Activated CD4-positive, alpha-beta memory T cell treated with anti-CD3 and anti-CD28 coated beads for 36 hours (primary cell): ENCODE measurements at places on chromosomes 4 and X. TPM values are rescaled to one million over a fixed set of nuclear protein-coding genes. Genes with fewer than 3 reads are reported as not detected.

DNA sequence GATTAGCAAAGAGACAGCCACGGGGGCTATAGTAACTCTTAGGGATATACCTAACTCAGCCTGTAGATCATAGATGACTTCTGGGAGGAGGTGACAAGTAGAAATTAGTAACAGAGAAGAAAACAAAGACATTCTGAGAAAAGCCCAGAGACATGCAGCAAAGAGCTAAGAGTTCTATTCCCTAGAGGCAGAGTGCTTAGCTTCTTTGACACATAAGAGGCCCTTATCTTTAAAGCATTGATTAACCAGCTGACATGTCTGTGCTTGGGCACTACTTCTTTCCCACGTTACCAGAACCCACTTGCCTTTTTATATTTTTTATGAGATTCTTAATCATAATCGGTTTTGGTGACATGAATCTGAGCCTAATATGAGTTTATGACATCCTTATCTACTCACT is 179.5 kb downstream of the GABRB1 start:
- no peak for DNase-seq

DNA sequence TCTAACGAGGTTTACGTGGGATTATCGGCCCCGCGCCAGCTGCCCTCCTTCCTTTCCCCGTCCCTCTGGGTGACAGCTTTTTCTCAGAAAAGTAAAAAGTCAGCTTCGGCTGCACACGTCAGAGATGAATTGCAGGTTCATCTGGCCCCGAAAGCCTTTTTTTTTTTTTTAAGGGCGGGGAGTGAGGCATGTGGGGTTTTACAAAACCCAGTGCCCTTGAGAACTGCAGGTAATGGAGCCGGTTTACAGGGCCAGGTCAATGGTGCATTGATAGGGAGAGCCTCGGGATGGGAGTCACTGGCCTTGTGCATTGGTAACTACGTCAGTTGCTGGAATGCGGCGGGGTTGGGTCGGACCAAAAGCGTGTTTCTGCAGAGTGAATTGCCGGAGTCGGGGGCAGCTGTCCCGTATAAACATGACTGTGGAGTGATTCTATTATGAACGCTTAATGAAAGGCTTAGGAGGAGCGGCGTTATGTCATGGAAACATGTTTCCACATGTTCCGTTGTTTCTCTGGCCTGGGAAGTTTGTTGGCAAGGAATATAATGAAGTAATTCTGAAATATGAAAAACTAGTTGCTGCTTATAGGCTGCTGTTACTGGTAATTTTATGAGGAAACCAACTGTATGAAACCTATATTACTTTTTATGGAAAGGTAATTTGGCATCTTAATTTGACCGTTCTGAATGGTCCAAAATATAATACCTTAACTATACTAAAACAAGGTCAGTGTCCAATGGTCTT is 1.1 kb downstream of the HSPA4L start:
- peak; percentile 77 for DNase-seq

- no peak for DNase-seq
Measured at GRCh38 chr4:68466185-68466584, 18.9 kb downstream of the TMPRSS11E start.

Gene MID2
- 9.7 TPM for total RNA-seq

Gene HTN3
- total RNA-seq = not detected
